Stimulated activated CD8-positive, alpha-beta memory T cell treated with anti-CD3 and anti-CD28 coated beads, Interleukin-4, amount 100 ng/mL, for 1 hour (primary cell): ENCODE measurements at places on chromosomes 13 and 19.

DNA sequence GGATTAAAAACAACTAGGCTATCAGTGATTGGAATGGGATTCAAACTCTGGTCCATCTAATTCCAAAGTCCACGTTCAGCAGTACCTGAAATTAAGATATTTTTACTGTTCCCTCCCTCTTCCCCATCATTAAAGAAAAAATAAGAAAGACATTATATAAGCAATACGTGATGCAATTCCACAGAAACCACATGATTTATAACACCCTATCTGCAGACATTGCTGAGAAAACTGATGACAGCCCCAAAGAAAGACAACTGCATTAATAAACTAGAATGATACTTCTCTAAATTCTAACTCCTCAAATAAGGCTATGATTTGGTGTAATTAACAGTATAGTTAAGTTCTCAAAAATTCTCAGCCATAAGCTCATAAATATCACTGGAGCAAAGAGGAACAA, 19.1 kb downstream of the LNX2 start:
- no peak for DNase-seq

- no peak for DNase-seq
These were observed 50.8 kb downstream of the MBD3L2B start for GRCh38 chr19:6970443-6970842.

DNA sequence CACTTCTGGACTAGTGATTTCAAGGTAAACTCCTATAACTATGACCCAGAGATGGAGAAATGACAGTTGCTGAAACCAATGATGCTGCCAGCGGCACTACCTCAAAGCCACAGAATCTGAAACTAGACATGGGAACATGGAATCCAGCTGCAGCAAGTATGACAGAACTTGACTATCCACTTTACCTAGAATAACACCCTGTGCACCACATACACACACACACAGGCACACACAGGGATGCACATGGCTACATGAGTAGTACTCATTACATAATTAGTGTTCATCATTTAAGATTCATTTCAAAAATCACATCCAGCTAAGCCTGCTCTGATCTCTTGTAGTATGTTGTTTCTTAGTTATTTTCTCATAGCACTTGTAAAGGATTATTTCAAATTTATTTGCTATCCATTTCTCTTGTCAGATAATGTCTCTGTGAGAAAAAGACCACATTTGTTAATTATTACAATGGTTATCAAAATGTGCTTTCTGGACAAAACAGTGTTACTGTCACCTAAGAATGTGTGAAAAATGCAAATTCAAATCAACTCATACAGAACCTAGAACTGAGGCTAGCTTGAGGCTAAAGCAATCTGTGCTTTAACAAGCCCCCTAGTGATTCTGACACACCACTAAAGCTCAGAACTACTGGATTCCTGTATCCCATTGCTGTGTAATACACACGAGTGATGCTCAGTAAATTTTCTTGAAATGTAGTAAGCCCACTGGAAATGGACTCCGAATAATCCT, 59.4 kb downstream of the WTIP start:
- no peak for DNase-seq

GRCh38 chr13:45953082-45953481, 99.5 kb downstream of the ZC3H13 start:
- DNase-seq, result no peak

GRCh38 chr19:43524922-43525835, 1.8 kb downstream of the ETHE1 start:
- no peak for DNase-seq

DNA sequence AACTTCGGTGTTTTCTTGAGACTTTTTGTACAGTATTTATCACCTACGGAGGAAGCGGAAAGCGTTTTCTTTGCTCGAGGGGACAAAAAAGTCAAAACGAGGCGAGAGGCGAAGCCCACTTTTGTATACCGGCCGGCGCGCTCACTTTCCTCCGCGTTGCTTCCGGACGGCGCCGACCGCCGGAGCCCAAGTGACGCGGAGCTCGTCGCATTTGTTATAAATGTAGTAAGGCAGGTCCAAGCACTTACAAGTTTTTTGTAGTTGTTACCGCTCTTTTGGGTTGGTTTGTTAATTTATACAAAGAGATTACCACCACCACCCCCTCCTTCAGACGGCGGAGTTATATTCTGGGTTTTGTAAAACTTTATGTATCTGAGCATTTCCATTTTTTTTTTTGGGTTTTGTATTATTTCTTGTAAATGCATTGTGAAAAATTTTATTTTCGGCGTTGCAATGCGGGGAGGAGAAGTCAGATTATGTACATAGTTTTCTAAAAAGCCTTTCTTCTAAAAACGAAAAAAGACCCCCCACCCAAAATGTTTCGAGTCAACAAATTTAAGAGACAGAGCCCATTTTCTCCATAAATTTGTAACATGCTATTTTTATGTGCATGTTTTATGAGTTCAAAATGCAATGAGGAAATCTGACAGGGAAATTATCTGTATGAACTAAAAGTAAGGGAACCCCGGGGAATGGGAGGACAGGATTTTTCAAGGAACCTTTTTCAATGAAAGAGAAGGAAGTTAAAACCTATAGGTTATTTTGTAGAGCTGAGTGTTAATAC, 2.3 kb downstream of the SOX1 start:
- DNase-seq, result no peak

DNA sequence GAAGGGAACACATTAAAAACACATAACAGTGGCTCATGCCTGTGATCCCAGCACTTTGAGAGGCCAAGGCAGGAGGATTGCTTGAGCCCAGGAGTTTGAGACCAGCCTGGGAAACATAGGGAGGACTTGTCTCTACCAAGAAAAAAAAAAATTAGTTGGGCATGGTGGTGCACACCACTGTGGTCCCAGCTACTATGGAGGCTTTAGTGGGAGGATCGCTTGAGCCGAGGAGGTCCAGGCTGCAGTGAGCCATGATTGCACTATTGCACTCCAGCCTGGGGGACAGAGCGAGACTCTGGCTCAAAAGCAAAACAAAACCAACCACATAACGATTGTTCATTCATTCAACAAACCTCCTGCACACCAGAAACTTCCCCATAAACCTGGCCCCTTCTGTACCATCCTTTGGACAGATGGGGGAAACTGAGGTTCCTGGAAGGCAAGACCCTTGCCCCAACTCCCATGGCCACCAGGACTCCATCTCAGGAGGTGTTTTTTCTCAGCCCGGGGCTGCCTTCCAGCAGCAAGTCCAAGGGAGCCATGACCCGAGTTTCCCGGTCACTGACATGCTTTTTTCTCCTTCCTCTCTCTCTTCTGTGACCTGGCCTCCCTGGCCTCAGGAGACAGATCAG, 4.3 kb downstream of the FOSB start:
- no peak for DNase-seq

DNA sequence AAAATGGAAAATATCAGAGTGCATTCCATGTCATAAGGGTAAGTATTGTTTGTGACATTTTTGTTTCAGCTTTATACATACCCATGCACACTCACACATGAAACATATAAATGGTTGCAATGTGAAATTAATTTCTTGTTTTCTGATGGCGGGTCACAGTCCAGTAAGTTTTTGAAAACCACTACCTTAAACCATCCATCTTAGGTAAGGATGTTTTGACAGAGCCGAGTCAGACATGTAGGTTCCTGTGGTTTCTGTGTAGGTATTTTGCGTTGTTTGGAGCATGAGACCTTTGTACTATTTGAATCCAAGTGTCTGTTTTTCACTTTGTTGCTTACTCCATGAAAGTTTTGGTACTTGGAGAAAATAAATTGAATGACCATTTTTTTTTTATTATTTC, 121.7 kb downstream of the B3GLCT start:
- DNase-seq, result no peak

DNA sequence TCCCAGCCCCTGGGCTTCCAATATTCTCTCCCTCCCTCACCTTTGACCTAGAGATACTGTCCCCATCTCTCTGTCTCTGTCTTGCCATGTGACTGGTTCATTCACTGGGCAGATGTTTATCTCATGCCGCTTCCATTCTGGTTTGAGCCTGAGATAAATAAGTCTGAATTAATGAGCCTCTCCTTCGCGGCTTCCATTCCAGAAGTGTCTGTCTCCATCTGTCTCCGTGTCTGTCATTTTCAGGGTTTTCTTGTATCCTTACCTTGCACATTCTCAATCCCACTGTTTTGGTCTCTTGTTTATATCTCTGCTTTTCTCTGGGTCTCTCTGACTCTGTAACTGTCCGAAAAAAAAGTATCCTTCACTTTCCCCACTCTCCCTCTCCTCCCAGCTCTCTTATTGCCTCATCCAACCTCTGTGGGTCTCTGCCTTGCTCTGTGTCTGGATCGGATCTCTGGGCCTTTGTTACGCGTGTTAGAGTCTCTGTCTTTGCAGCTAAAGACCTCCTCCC, 4.3 kb downstream of the SPHK2 start:
- no peak for DNase-seq

DNA sequence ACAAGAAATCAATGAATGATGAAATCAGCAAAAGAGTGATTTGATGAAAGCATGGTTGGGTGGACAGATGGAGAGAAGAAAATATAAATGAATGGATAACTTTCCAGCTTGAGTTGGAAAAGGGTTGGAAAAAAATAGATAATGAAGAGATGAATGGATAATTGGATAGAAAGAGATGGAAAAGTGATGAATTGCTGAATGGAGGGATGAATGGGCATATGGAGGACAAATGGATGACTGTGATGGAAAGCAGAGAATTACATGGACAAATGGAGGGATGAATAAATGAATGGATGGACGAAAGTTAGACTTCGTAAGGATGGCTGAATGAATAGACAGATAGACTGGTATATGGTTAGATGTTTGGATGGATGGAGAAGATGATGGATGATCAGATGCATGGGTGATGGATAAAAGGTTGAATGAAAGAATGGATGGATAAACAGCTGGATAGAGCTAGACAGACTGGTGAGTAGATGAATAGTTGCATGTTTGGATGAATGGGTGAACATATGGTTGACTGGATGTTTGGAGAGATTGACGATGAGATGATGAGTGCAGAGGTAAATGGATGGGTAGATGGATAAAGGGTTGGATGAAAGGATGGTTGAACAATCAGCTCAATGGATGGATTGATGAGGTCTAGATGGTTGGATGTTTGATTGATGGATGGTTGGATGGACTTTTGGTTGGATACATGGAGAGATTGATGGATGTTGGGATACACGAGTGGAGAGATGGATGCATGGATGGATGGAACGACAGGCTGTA, 11.8 kb downstream of the LGALS7B start:
- DNase-seq, result no peak

- DNase-seq, result no peak
These were observed 401.7 kb downstream of the IRS2 start for GRCh38 chr13:109384491-109385241.

- DNase-seq, result no peak
These were observed 875.3 kb upstream of the SLITRK5 start for GRCh38 chr13:86795858-86796257.

GRCh38 chr13:28246891-28247290, 108.5 kb downstream of the PAN3 start:
- DNase-seq, result no peak

DNA sequence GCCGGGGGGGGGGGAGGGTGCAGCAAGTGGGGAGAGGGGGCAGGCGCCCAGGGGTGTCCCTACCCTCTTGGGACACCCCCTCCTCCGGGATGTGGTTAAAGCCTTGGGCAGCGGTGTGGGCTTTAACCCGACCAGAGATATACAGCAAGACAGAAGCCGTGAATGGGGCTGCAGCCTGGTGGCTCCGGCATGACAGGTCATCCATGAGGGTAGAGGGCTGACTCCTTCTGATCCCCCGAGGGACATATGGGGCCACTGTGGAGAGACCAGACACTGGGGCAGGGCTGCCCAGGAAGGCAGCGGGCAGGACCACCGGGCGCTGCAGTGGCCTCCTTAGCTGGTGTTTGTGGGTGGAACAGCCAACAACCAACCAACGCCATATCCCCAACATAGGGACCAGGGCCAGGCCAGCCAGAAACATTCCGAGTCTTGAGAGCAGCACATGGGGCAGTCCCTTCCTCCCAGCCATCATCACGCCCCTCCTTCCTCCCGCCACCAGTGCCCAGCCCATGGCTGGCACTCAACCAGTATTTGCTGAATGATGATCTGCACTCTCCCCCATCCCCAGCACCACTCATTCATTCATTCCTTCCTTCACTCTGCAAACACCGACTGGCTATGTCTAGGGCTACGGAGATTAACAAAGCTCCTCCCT, 18.2 kb downstream of the ELAVL1 start:
- DNase-seq, result no peak

DNA sequence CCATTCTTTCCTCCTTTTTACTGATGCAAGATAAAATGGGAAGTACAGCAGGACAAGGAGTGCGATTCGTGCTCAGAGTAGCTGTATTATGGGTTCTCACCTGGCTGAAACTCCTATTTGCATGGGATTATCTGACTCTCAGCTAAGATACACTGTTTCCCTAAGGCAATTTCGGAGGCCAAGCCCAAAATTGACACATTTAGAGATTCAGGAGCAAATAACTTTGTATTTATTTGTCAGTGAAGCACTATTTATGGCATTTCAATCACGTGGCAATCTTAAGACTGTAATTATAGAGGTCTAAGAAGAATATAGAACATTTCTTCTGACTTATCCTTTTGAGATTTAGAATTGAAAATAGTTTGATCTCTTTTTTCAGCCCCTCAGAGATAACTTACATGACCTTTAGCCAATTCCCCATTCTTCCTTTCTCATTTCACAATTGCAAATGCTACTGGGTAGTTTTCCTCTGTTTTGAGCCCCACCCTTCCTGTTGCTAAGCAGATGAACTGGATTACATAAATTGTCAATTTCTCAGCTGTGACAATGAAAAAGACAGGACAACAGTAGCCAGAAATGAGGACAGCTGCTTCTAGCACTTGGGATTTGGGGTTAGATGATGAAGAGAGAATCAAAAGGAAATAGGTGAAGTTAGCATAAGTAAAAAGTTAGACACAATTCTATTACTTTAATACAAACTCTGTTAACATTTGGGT, 122.7 kb upstream of the FRY start:
- DNase-seq, result no peak

GRCh38 chr19:47699360-47699917, 13.8 kb upstream of the EHD2 start:
- DNase-seq, result no peak

- DNase-seq, result no peak
These were observed 5.2 kb upstream of the BCAM start for GRCh38 chr19:44803442-44804428.

DNA sequence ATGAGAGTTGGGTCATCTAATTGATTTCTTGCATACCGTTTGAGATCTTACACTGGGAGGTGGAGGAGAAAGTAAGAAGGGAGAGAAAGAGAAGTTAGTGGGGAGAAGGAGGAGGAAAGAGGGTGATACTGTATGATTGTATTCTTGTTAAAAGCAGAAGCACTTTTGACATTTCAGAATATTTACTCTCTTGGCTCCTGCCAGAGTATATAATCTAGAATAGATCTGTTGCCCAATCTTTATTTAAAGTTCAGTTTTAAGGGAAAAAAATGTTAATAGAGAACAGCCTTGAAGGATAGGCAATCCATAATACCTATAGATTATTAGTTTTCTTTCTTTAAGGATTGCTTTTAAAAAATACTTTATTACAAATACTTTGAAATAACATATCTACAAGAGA, 41.5 kb downstream of the PDS5B start:
- no peak for DNase-seq
